ENCODE measurements at places on chromosomes 7 and 10.

GRCh38 chr10:78301891-78302738 lies 268.5 kb downstream of the RPS24 start:
- peak; percentile 14 for DNase-seq

DNA sequence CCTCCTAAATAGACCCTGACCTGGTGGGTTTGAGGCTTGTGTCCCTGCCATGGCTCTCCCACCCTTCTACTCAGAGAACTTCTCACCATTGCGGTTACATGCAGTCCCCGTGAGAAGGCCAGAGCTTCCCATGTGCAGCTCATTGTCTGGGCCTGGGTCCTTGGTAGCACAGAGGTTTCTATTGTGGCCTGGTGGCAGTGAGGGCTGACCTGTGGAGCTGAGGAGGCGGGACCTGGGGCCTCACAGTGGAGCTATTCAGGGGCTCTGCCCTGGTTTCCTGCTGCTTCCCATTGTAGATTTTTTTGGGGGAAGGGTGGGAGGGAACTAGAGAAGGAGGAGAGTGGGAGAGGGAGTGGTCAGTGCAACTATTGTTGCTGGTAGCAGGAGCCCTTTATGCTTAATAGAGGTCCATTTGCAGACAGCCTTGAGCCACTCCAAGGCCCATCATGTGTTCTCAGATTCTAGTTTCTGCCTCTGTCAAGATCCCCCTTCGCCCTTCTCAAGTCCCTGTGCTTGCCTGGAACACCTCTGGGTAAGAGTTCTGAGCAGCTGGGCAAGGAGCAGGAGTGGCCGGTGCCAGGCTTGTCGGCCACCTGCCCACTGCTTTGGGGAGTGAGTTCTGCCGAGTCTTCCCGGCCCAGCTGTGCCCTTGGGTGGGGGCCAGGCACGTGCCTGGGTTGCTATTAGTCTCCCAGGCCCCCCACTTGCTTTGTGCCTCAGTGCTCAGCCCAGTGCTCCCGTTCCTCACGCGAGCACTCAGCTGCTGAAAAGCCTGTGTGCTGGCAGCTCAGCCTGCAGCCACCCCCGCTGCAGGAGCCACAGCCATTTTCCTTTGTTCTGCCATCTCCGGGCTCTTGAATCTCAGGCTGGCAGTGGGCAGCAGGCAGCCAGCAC lies 10.7 kb downstream of the TSPAN14 start:
- no peak for DNase-seq

GRCh38 chr7:134892963-134893362 lies 93.3 kb upstream of the AGBL3 start:
- no peak for DNase-seq

- no peak for DNase-seq
Measured at GRCh38 chr10:62839590-62839989, 23.4 kb upstream of the EGR2 start.

DNA sequence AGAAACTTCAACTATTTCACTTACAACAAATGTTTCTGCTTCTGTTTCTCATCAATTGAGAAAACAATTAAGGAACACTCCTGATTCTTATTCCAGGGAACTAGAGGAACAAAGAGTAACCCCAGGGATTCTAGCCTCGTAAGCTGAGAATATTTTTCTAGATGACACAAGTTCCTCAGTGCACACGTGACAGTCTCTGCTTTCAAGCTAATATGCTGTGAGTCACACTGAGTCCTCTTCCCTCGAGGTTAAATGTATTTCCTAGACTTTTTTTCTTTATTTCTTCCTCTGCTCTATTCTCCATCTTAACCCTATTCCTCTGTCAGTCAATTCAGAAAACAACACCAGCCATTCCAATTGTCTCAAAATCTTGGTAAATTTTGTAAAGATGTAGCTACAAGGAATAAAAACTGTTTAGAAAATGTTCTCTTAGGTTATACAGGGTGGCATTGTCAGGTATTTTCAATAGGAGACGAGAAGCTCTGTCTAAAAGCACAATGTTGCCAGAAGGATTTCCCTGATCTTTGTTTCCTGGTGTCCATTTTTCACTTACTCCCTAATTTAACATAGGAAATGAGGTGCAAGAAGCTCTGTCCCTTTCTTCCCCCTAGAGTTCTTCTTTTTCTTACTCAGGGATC lies 5.8 kb upstream of the C1GALT1 start:
- peak; percentile 92 for DNase-seq

DNA sequence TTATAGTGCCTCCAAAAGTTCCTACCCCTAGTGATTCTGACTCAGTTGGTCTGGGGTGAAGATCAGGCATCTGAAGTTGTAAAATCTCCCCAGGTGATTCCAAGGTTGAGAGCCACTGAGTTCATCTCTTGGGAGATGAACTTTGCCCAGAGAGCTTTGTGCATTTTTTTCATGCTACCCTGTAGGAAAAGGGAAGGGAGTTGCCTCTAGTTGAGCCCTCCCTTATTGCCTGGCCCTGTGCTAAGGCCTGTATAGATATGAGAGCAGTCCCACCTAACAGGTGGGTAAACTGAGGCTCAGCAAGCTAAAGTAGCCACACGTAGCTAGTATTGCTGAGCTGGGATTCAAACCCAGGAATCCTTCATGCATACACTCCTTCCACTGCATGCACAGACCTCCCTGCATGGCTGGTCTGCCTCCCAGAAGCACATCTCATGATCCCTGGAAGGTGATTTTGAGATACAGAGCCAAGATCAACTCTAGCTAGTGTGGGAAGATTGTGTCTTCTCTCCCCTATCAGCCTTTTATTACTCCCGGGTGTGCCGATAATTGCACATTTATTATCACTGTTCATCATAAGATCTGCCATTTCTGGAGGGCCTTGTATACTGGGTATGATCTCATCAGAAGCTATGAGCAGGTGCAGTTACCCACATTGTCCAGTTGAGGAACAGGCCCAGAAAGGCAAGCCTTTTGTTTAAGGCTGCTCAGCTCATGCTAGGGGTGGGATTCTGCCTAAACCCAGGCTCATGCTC lies 47.0 kb downstream of the TBATA start:
- DNase-seq = no peak

- peak; percentile 37 for DNase-seq
Measured at GRCh38 chr10:34922138-34922537, 107.0 kb upstream of the PARD3 start.

- DNase-seq = peak; percentile 50
Measured at GRCh38 chr10:4939224-4940072, 23.8 kb upstream of the AKR1C1 start.

- DNase-seq = no peak
Measured at GRCh38 chr7:139906879-139907278, 77.8 kb downstream of the TBXAS1 start.

DNA sequence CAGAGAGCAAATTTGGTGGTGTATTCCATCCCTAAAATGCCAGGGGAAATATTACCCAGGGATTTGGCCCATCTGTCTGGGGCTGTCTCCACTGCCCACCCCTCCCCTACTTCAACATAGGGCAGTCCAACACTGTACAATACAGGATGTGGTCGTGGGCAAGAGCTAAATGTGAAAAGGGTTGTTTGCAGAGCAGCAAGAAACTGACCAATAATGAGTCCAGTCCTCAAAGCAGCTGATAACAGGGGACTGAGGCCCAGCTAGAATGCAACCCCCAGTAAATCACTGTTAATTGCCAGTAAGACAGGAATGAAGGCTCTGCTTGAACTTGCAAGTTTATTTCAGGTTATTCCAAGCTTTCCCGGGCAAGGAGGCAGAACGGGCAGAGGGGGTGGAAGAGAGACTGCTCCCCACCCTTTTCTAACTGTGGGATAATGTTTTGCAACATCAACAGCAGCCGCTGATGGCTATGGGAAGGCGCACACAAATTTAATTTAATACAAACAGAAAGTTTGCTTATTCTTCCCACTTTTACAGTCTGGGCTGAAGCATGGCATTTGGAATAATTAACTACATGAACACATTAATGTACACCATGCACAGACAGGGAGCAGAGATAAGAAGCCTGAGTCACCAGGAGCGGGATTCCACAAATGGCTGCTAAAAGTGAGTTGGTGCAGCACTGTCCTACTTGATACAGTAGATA lies 36.8 kb downstream of the AFAP1L2 start:
- DNase-seq = peak; percentile 20

DNA sequence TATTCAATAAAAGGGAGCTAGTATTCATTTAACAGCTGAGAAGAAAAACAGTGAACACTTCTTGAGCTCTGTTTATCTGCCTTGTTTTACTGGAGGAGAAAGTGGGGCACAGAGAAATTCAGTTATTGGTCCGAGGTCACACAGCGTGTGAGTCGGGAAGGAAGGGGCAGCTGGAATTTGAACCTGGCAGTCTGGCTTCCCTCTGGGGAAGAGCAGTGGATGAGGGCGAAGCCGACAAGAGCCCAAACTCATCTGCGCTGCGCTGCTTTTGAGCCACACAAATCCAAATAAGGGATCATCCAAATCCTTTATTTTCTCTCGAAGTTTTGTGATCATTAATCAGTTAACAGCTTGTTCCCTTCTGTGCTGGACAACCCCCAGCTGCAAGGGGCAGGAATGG lies 23.7 kb upstream of the PFKFB3 start:
- no peak for DNase-seq

DNA sequence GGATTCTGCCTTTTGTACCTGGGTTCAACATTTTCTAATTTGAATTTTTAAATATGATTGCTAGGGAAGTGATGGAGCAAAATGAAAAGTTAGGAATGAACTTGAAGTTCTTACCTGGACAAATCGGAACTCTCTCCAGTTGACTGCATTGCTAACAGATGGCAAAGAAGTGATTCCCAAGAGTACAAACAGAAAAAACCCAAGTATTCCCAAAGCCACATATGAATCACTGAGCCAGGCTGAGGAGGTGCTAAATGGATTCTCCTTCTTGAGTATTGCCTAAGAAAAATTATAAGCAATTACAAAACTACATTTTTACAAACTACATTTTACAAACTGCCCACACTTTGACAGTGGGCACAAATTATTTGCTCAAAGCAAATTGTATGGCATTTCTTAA lies 25.9 kb downstream of the STEAP4 start:
- no peak for DNase-seq

- peak; percentile 52 for DNase-seq
Measured at GRCh38 chr7:151086802-151087244, 548 bp downstream of the AGAP3 start.

GRCh38 chr7:159047536-159047935 lies 97.1 kb downstream of the VIPR2 start:
- no peak for DNase-seq

DNA sequence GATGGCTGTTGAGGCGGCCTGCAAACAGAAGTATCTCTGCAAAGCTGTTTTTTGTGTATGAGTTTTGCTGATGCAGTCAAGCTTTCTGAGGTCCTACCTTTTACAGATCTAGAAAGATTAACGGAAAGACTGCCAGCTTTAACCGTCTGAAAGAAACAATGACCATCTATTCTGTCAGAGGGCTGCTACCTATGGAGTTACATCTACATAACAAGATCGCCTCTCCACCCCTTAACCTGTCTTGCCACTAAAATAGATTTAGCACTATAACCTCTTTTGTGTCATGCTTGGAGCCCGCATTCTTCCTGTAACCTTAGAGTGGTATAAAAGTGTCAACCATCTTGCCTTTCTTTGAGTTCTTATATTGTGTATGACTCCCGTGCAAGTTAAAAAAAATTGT lies 291.2 kb downstream of the POM121L12 start:
- DNase-seq = no peak

GRCh38 chr7:95922191-95922590 lies 149.8 kb downstream of the DYNC1I1 start:
- DNase-seq = no peak

- no peak for DNase-seq
Measured at GRCh38 chr7:44650772-44651171, 44.3 kb downstream of the OGDH start.
